ENCODE measurements at places on chromosomes 13 and 19. TPM values are rescaled to one million over a fixed set of nuclear protein-coding genes. Genes with fewer than 3 reads are reported as not detected.

Gene LRRC63
- total RNA-seq, result 0.16 TPM

Gene SLC15A1
- total RNA-seq, result not detected

- no peak for DNase-seq
Measured at GRCh38 chr13:28942906-28943305, 122.8 kb downstream of the MTUS2 start.

DNA sequence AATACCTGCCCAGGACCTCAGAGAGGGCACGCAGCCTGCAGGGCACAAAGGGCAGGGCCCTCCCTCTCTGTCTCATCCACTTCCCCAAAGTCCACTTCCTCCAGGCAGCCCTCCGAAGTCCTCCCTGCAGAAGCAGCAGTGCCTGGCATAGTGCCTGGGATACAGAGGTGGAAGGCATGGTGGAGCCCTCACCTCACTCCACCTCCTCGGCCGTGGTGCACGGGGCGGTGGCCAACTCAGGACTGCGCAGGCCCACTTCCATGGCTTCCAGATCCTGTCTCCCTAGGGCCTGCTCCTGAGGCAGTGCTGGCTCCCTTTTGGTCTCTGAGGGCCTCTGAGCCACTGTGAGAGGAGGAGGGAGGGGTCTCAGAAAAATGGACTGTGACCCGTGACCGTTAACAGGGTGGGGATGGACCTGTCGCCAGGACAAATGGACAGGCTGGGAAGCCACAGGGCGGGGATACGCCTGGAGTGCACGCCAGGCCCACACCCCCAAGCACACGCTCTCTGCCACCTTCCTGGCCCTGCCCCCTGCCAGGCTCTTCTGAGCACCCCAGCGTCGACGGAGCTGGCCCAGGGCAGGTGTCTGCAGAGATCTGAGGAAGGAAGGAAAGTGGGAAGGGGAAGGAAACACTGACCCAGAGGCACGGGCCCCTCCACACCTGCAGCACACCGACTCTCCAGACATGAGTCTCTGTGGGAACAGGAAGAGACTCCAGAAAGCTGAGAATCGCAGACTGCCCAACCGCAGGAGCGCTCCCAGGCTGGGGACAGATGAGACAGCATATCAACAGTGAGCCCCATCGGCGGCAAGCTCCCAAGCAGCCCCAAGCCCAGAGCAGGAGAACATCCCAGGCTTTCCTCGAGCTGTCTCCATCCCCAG, 8.4 kb downstream of the REXO1 start:
- DNase-seq, result no peak

DNA sequence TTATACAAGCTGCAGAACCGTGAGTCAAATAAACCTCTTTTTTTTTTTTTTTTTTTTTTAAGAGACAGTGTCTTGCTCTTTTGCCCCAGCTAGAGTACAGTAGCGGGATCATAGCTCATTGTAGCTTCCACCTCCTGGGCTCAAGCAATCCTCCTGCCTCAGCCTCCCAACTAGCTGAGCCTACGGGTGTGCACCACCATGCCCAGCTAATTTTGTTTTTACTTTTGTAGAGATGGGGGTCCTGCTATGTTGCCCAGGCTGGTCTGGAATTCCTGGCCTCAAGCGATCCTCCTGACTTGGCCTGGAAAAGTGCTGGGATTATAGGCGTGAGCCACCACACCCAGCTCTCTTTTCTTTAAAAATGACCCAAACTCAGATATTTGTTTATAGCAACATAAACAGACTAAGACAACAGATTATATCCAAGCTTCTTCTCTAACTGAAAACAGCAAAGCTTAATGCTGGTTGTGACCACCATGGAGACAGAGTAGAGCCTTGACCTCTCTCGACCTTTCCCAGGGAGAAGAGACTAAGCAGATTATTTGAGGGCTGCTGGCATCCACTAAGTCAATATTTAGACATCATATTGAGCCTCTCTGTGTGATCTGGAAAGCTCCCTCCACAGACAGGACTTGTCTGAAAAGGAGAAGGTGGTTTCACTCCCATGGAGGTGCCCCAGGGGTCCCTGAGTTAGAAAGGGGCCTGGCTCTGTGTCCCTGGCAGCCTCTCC, 150.0 kb downstream of the KCTD15 start:
- DNase-seq, result no peak

DNA sequence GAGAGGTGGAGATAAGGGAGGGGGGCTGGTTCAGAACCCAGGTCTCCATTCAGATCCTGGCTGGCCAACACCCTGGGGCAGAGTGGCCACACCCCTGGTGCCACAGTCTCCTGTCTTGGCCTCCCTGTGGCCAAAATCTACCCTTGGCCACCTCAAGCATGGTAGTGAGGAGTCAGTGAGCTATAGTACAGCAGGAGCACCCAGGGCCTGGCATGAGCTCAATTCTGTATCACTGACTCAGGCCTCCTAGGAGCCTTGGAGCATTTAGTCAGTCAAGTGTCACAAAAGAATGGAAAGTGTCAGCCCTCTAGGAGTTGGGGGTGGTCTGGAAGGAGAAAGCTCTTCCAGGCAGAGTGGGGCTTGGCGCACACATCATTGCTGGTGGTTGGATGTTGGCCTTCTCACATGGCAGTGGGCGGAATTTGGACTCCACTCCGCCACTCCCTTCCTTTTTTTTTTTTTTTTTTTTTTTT, 6.6 kb upstream of the CD79A start:
- peak; percentile 80 for DNase-seq

Gene RUVBL2
- 386 TPM for total RNA-seq

Gene CYP4F11
- total RNA-seq, result not detected
